Diencephalon (tissue), 1 donor: ENCODE measurements at places on chromosomes 3 and 15. TPM values are rescaled to one million over a fixed set of nuclear protein-coding genes. Genes with fewer than 3 reads are reported as not detected.

The ISLR gene
- total RNA-seq: 14.5 TPM

The OIP5 gene
- total RNA-seq: 3.9 TPM

The GP9 gene
- total RNA-seq: not detected

The ACTL6A gene
- 23.3 TPM for total RNA-seq

The CDC25A gene
- 10.8 TPM for total RNA-seq

The SLC9C1 gene
- 0.23 TPM for total RNA-seq

The ARPIN gene
- total RNA-seq: 24.5 TPM

The DYNLT2B gene
- 41.8 TPM for total RNA-seq

The FRMD5 gene
- 27.9 TPM for total RNA-seq

The ASB14 gene
- 0.69 TPM for total RNA-seq

The OXNAD1 gene
- total RNA-seq: 22.6 TPM

The REC114 gene
- not detected for total RNA-seq

The SLC24A5 gene
- total RNA-seq: 0.92 TPM

The GOLGA6A gene
- total RNA-seq: 0.23 TPM

The CEP97 gene
- 61.4 TPM for total RNA-seq

The CADPS gene
- 370 TPM for total RNA-seq

The C3orf70 gene
- total RNA-seq: 54.9 TPM

The GREM1 gene
- total RNA-seq: under 0.01 TPM

The CHRM5 gene
- total RNA-seq: 10.6 TPM

The FEZF2 gene
- total RNA-seq: 1.6 TPM

The C2CD4A gene
- under 0.01 TPM for total RNA-seq

The FRMD4B gene
- 30.7 TPM for total RNA-seq

The ZCWPW2 gene
- total RNA-seq: 2.8 TPM

The GOLGA8S gene
- 0.23 TPM for total RNA-seq

The C3orf49 gene
- total RNA-seq: not detected

The C3orf38 gene
- 60.2 TPM for total RNA-seq

The VWA5B2 gene
- total RNA-seq: 3.9 TPM

The PLS1 gene
- 4.6 TPM for total RNA-seq

The PDZRN3 gene
- 35.5 TPM for total RNA-seq

The CHRNA7 gene
- total RNA-seq: 12.7 TPM

The IQCF5 gene
- total RNA-seq: not detected

The RLBP1 gene
- 0.69 TPM for total RNA-seq

The SCAANT1 gene
- total RNA-seq: not detected

The GOLGA8N gene
- 4.6 TPM for total RNA-seq

The TMEM40 gene
- total RNA-seq: not detected

The IL12A gene
- 1.4 TPM for total RNA-seq

The GHSR gene
- 0.69 TPM for total RNA-seq

The TPRG1 gene
- total RNA-seq: 4.4 TPM

The USP50 gene
- total RNA-seq: 1.2 TPM

The ANKRD34C gene
- total RNA-seq: 0.92 TPM

The CCR1 gene
- 3.2 TPM for total RNA-seq

The CFAP92 gene
- total RNA-seq: 6.5 TPM

The ANKUB1 gene
- 4.2 TPM for total RNA-seq

The P2RY1 gene
- 63.9 TPM for total RNA-seq

The SYNPR gene
- total RNA-seq: 105 TPM

The NANOGP8 gene
- 0.69 TPM for total RNA-seq

The CCR9 gene
- total RNA-seq: not detected

The MINAR1 gene
- 41.8 TPM for total RNA-seq

The KBTBD8 gene
- 18.5 TPM for total RNA-seq

The SUSD5 gene
- total RNA-seq: 7.4 TPM
